ENCODE measurements at places on chromosomes 2 and 18. TPM values are rescaled to one million over a fixed set of nuclear protein-coding genes. Genes with fewer than 3 reads are reported as not detected.
A peak's percentile ranks its signal among the peaks of the same experiment; 100 is the strongest.

GRCh38 chr18:21451851-21452250, 148.7 kb downstream of the ESCO1 start:
- no peaks in the 10 kb centered on the region for H3K36me3 ChIP-seq
- H3K4me1 ChIP-seq = peaks cover 6% of the 10 kb centered on the region
- H3K27me3 ChIP-seq = no peaks in the 10 kb centered on the region
- no peak overlapping the region for H3K4me3 ChIP-seq
- DNase-seq = no peak

- no peaks in the 10 kb centered on the region for H3K36me3 ChIP-seq
- H3K27ac ChIP-seq = no peak overlapping the region
- no peak for DNase-seq
- no peaks in the 10 kb centered on the region for H3K4me1 ChIP-seq
- no peak overlapping the region for H3K4me3 ChIP-seq
Observed at GRCh38 chr2:231699006-231699405, 9.3 kb upstream of the PTMA start.

DNA sequence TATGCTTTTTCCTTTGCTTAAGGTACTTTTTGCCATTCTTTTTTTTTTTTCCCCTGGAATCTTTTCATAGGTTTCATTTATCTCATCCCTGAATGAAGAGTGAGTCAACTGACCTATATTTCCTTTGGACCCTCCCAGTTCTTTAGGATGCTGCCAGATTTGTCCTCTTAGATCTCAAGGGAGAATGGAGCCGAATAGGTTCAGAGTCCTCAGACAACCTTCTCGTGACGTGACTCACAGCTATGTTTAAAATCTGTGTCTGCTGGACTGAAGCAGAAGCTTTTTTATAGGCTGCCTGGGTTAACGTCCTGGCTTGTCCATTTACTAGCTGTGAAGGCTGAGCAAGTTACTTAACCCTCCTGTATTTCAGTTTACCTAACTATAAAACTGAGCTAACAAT, 358.6 kb downstream of the DLGAP1 start:
- no peaks in the 10 kb centered on the region for H3K36me3 ChIP-seq
- peak; percentile 9 for DNase-seq
- no peak overlapping the region for H3K4me3 ChIP-seq
- no peak overlapping the region for H3K27ac ChIP-seq
- no peaks in the 10 kb centered on the region for H3K4me1 ChIP-seq

Gene BCL11A
- polyA plus RNA-seq = 20.7 TPM

All from cardiac muscle cell (in vitro differentiated cells and primary cell).